ENCODE measurements at places on chromosomes 2 and 18.

DNA sequence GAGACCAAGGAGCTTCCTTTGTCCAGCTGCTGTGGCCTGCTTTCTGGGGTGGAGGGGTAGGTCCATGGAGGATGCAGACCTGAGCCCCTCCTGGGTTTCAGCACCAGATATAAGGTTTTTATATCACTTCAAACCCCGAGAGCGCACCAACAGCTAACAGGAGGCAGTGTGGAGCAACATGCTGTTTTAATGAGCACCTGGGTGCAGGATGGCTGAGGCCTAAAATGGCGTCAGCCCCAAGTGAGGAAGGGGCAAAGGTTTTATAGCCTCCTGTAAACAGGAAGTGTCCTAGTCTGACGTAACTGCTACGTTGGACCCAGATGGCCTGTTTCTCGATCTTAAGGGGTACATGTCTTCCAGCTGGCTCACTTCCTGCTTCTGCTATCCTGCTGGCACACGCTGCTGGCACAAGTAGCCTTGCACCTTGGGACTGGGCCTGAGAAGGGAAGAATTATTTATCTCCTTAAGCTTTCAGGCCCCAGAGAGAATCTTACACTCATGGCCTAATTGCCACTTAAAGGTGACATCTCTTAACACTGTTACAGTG lies 11.4 kb upstream of the REG1B start:
- no peak for DNase-seq

DNA sequence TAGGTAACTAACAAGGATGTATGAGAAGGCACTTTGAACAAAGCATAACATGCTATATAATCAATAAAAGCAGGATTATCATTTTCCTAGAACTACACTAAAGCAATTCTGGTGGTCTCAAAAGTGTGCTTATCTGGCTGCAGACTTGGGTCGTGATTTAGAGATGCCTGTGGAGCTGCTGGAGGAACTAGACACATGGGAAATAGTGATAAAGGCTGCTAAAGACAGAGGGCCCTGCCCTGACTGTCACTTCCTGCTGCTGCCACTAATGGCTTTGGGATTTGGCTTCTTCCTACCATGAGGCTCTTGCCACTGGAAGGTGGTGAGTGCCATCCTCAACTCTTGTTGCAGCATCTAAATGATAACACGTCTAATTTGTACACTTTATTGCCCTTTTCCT lies 22.5 kb downstream of the TMEM178A start:
- no peak for DNase-seq

- DNase-seq: no peak
Observed at GRCh38 chr2:60212181-60212945, 341.1 kb downstream of the BCL11A start.

- DNase-seq: no peak
Observed at GRCh38 chr2:150028322-150028721, 440.7 kb upstream of the MMADHC start.

DNA sequence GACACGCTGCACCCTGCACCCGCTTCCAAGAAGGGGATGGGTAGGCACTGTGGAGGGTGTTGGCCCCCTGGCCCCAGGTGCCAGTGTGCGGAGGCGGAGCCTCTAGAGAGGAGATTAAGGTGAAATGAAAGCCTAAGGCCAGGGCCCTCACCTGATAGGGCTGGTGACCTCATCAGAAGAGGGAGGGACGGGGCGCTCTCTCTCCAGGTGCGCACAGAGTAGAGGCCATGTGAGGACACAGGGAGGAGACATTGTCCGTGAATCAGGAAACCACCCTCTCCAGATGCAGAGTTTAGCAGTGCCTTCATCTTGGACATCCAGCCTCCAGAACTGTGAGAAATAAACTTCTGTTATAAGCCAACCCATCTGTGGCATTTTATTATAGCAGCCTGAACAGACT lies 62.3 kb downstream of the PSMG2 start:
- peak; percentile 8 for DNase-seq

DNA sequence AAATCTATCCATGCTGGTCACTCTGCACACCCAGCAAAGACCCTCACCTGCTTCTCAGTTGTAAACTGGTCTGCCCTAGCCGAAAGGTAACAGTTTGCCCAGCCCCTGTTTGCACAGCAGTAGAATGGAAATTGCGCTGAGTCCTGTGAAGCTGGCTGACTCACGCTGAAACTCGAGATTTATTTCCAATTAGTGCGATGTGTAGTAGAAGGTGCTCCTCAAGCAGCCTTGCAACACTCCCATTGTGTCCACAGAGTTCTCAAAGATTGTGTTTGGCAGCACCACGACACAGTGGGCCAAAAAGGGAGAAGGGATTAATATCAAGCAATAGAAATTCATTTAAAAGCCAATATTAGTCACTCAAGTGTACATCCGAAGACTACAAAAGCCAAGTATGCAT lies 21.7 kb upstream of the APCDD1 start:
- DNase-seq: no peak

DNA sequence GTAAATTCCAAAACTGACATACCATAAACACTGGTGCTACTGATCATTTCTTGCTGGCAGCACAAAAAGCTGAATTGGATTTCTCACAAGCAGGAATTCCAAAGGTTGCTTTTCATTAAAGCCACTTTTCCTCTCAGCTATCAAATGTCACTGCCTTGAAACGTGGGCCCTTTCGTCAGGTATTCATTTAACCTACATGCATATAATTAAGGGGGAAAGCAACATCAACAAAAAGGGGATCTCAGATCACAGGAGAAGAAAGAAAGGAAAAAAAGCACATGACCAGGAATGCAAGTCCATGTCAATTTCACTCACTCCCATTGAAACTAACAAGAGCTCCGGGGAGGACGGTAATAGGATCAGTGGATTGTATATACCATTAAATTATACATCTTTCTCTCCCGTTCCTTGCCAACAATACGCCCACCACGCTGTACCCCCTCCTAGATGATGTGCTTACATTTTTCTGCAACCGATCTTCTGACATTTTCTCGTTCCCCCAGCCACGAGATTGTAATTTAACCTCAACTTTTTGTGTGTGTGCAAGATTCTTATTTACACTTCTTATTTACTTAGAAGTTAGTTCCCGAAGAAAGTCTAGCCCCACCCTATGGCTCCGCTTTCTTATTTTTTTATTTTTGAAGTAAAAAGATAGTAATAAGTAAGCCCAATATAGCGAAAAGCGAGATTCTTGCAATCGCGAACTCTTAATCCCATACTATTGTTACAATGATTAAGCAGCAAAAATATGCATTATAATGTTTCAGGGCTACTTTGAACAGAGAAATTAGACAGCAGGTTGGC lies 725 bp downstream of the FIGN start:
- DNase-seq: no peak

DNA sequence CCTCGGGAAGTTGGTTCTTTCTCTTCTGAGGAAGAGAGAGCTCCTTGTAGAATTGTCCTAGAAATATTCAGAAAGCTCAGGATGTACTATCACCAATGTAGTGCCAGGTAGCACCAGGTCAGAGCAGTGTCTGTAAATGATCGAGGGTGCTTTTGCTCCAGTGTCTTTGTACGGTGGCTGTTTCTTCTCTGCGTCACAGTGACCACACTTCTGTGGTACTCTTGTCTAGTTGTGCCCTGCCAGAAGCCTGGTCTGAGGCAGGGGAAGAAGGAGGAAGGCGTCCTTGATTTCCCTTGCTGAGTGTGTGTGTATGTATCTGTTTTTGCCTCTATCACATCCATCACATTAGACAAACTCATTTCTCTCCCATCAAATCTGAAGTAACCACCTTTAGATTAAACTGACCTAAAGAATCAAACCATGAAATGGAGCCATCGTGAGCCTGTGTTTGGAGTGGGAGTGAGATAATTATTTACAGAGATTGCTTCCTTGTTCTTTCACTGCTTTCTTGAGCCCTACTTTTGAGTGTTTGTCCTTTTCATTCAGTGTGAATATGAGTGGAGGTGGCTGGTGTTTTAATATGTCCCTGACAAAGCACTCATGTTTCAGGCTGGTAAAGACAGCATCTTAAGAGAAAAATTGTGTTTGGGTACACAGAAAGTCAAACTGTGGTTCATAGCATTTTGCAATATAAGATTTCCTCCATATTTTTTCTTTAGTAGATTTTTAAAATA lies 97.2 kb downstream of the ACOXL start:
- DNase-seq: no peak

- no peak for DNase-seq
Observed at GRCh38 chr18:39453356-39453755, 1887.8 kb upstream of the CELF4 start.

DNA sequence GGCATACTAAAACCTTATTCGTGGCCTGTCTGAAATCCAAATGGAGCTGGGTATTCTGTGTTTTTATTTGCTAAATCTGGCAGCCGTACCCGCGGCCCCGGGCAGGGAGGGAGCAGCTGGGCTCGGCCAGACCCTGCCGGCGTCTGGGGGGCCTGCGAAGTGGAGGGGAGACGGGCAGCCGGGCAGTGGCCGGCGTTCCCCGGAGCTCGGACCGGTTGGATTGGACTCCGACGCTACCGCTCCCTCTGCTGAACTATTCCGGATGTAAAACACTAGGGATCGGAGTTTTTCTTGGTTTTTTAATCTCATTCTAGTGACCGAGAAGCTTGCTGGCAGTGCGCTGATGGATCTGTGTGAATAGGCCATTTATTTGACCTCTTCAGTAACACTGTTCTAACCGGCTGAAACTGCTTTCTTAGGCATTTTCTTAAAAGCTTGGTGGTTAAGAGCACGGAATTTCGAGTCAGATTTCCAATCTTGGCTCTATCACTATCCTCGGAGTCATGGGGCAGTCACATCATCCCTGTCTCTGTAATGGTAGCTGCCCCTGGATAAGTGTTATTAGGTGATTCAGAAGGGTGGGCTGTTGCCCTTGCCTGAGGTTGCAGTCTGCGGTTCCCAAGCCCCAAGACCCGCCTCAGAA lies 694 bp downstream of the UNC50 start:
- no peak for DNase-seq

Data from suprapubic skin (tissue), 4 donors.